ENCODE measurements at places on chromosomes 7 and 10. TPM values are rescaled to one million over a fixed set of nuclear protein-coding genes. Genes with fewer than 3 reads are reported as not detected.

DNA sequence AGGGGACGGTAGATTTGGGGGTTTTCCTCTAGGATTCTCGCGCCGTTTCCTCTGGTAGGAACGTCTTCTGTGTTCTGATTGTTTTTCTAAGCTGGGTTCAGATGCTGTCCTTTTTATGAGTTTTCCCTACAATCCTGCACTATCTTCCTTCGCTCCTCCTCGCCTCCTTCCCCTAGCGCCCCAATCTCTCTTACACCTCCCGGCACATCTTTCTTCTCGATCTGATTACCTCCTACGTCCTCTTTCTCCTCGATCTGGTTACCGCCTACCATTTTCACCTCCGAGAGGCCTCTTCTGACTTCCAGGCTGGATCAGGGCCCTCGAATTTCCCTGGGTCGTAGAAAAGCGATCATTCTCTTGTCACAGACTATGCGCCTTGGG is 413 bp downstream of the BUD31 start:
- DNase-seq: no peak

DNA sequence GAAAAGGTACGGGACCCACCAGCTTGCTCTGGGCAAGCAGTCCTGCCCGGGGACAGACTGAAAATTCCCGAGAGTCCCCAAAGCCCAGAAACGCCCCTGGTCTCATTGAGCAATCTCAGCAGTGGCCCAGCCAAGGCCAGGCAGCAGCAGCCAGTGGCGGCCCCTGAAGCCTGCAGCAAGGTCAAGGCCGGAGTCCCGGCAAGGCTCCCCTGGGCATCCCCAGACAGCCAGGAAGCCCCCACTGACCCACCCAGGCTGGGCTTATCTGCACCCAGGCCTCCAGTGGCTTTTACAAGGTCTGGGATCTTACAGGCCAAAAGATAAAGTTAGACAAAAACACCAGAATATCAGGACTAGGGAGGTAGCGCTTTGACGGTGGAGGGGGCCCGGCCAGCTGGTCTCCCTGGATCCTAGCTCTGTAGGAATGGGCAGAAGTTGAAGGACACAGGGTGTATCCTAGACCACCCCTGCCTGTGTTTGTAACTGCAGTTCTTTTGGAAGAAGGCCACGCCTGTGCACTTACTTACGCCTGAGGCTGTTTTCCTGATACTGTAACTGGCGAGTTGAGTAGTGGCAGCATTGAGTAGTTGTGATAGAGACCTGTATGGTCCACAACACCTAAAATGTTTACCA is 130.5 kb upstream of the NPS start:
- no peak for DNase-seq

GRCh38 chr7:47635091-47636080 is 53.5 kb upstream of the TNS3 start:
- DNase-seq: peak; percentile 67

GRCh38 chr7:47582764-47583738 is 1.1 kb upstream of the TNS3 start:
- no peak for DNase-seq

DNA sequence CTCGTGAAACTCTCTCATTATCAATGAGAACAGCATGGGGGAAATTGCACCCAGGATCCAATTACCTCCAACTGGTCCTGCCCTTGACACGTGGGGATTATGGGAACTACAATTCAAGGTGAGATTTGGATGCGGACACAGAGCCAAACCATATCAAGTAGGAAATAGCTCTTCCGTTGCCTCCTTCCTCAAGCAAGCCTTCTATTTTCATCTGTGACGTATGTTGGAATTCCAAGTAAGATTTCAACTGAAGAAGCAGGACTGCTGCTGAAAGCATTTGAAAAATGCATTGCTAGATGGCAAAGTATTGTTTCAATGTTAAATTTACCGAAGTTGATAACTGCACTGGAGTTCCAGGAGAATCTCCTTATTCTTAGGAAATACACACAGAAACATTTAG is 178.1 kb upstream of the GALNT17 start:
- no peak for DNase-seq

DNA sequence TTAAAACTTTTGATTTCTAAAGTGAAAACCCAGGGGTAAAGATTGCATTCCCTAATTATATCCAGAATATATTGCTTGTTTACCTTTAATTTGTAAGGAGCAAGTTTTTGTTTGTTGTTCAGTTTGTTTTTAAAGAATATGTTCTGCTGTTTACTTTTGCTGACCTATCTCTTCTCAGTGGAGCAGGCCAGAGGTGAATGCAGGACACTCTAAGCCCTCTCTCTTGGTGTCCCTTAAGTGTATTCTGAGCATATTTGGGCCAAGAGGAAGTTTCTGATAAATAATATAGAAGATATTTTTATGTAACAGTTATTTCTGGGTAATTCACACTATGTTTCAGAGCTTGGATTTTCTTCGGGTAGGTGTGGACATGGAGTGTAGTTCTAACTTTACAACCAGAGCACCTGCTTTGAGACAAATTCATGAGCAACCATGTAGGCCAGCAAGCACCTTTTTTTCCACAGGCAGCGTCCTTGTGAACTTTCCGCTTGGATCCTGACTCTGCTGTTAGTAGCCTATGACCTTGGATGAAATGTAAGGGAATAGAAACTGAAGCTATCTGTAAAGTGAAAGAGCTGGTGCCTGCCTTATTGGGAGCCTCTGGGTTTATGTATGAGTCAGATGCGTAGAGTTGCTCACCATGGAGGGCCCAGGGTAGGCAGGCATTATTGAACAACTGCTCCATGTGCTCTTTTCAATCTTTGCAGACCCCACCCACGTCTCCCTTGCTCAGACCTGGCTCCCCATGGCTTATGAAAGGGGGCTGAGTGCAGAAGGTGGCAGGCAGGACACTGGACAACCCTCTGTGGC is 16.1 kb downstream of the OGDH start:
- no peak for DNase-seq

DNA sequence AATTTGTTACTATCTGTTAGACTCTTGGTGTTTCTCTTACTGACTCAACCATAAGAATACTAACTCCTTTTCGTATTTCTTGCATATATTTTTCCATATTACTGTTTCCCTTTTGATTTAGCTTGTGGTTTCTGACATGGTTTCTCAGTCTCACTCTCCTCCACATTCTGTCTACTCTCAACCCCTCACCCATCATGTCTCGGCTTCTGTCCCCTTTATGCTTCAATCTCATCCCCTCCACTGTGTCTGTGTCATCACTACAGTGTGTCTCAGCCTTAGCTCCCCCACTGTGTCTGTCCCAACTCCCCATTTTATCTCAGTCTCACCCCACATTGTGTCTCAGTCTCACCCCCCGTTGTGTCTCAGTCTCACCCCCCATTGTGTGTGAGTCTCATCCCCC is 126.9 kb downstream of the VIPR2 start:
- DNase-seq: no peak

DNA sequence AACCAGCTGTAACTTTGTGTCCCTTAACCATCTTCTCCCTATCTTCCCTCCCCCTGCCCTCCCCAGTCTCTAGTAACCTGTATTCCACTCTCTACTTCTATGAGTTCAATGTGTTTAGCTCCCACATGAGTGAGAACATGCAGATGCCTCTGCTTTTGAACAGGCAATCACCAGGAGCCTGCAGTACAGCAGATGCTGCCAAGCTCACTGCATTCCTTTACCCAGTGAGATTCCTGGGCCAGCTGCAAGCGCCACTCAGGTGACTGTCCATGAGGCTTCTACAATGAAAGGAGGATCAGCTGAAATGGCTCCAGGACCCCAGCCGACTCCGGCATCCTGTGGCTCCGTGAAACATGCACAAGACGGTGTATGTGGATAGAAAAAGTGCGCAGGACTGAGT is 15.7 kb downstream of the GRID1 start:
- no peak for DNase-seq

DNA sequence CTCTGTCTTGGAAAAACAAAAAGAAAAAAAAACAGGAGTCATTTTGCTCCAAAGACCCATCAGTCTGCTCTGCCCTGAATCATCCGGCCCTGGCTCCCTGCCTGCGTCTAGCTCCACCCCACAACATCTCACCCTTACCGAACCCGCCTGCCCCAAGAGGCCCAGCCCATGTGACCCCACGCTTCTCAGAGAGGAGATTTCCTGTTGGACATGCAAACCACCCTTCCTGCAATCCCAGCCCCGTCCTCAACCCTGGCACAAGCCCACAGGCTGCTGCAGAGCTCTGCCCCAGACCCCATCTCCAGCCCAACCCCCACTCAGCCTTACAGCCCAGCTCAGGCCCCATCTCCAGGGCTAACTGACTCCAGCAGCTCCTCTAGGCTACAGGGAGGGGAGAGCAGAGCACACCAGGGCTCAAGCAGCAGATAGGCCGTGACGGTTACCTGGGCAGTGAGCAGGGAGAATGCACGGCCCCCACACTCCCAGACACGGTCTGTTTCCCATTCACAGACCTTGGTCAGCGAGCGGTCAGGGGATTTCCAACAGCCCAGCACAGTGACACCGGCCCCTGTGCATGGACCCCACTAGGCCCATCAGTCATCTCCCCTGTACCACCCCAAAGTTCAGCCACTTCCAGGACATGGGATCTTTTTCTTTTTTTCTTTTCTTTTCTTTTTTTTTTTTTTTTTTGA is 69.9 kb upstream of the GTF2I start:
- DNase-seq: peak; percentile 99

DNA sequence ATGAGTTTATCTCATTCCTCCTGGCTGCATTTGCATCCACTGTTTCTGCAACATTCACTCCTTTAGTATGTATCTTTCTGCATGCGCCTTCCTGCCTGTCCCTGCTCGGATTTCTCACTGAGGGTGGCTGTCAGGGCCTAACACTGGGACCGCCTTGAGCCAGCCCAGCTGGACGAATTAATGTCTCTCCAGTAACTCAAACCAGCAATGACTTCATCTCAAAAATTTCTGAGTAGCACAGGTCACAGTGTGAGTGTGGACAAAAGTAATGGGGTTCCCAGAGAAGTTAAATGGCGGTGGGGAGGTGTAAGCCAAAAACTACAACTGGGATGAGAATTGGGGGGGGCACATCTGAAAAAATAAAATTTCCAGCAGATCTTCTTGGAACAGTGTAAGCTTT is 444.0 kb upstream of the MGMT start:
- DNase-seq: no peak

- no peak for DNase-seq
Measured at GRCh38 chr10:67015225-67015624, 89.4 kb downstream of the LRRTM3 start.

- no peak for DNase-seq
Measured at GRCh38 chr10:22959292-22959691, 31.4 kb downstream of the ARMC3 start.

DNA sequence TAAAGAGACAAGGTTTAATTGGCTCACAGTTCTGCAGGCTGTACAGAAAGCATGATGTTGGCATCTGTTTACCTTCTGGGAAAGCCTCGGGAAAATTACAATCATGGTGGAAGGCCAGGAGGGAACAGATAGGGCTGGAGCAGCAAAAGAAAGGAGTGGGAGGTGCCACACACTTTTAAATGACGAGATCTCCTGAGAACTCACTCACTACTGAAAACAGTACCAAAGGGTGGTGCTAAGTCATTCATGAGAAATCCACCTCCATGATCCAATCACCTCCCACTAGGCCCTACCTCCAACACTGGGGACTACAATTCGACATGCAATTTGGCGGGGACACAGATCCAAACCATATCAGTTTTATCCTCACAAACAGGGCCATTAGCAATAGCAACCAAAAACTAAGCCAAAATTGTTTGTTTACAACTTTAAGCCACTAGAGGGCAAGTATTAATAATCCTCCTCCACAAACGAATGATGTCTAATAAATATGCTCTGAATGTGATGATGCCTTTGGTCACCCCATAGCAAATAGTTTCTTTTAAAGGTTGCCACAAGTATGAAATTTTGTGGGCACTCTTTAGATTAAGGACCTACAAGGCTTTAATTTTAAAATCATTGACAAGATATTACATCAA is 129.2 kb upstream of the NRBF2 start:
- no peak for DNase-seq

DNA sequence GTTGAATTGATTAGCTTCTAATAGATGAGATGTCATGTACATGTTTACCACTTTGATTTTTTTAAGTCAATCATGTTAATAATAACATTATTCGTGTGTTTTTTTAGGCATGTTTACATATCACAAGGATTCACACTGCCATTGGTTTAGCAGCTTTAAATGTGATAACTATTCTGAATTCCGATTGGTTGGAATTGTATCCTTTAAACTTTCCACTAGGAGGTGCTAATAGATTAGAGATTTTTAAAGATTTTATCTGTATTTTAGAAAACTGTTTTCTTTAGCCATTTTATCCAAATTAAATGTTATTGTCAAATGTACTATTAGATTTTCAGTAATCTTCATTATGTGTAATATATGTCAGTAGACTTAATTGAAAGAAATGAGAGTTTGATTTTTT is 83.2 kb downstream of the HECTD2 start:
- peak; percentile 41 for DNase-seq

GRCh38 chr10:16509996-16510395 is 11.7 kb downstream of the C1QL3 start:
- no peak for DNase-seq

GRCh38 chr7:6656413-6656812 is 19.3 kb downstream of the ZNF316 start:
- DNase-seq: no peak

DNA sequence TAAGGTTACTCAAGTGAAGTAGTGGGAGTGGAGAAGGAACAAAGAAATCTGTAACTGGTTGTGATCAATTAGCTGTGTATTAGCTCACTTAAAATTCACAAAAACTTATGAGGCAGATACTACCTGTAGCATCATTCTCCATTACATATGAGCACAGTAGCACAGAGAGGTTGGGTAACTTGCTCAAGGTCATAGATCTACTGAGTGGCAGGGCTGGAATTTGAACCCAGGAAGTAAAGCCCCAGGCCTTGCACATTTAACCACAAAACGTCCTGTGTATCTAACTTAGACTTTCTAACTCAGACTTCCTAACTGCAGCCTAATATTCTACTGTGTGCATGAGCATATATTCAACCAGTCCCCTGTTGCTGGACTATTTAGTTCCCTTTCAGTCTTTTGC is 5.6 kb upstream of the SLF2 start:
- DNase-seq: no peak

Gene HABP2
- total RNA-seq: 0.72 TPM

Gene GRM3
- total RNA-seq: not detected

Gene PLAU
- total RNA-seq: 27.6 TPM

Gene CHRM2
- total RNA-seq: not detected

Gene ZNF485
- total RNA-seq: 4.9 TPM

Gene TMEM273
- 8.9 TPM for total RNA-seq

Gene SEMA4G
- 6.6 TPM for total RNA-seq

Gene GBX1
- total RNA-seq: not detected

Gene PNLIPRP1
- not detected for total RNA-seq

All from Caki2 (cell line).